Activated CD4-positive, alpha-beta T cell treated with anti-CD3 and anti-CD28 coated beads for 36 hours (primary cell): ENCODE measurements at places on chromosomes 6 and 20. TPM values are rescaled to one million over a fixed set of nuclear protein-coding genes. Genes with fewer than 3 reads are reported as not detected.

The THBD gene
- total RNA-seq: not detected

The PGC gene
- not detected for total RNA-seq

The THBS2 gene
- total RNA-seq: not detected

The EDN1 gene
- not detected for total RNA-seq

The COL19A1 gene
- total RNA-seq: not detected

- H3K4me3 ChIP-seq: no peak overlapping the region
- peaks cover 36% of the 10 kb centered on the region for H3K36me3 ChIP-seq
- H3K4me1 ChIP-seq: peaks cover 11% of the 10 kb centered on the region
- no peaks in the 10 kb centered on the region for H3K27me3 ChIP-seq
- no peak for DNase-seq
These were observed 135.9 kb downstream of the TMEM242 start for GRCh38 chr6:157187182-157188083.

DNA sequence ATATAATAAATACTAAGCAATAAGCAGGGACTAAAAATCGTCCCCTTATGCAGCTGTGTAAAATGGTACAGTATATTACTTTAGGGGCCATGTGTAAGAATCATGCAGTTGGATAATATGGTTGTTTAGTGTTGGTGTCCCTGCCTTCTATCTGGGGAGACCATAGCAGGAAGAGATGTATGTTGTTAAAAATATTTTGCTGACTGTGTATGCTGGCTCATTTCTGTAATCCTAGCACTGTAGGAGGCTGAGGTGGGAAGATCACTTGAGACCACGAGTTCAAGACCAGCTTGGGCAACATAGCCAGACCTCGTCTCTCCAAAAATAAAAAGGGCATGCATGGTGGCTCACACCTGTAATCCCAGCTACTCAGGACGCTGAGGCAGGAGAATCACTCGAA lies 5.6 kb downstream of the PANK2 start:
- no peak overlapping the region for H3K4me3 ChIP-seq
- H3K27ac ChIP-seq: peak overlapping the region; percentile 48
- no peak for DNase-seq
- no peaks in the 10 kb centered on the region for H3K27me3 ChIP-seq
- H3K36me3 ChIP-seq: peaks cover 52% of the 10 kb centered on the region
- peaks cover 75% of the 10 kb centered on the region for H3K4me1 ChIP-seq

- DNase-seq: no peak
- H3K4me3 ChIP-seq: no peak overlapping the region
- peaks cover 22% of the 10 kb centered on the region for H3K4me1 ChIP-seq
- H3K27me3 ChIP-seq: no peaks in the 10 kb centered on the region
- no peak overlapping the region for H3K27ac ChIP-seq
These were observed 306.4 kb downstream of the CDKAL1 start for GRCh38 chr6:20840675-20841074.

- peaks cover 93% of the 10 kb centered on the region for H3K4me1 ChIP-seq
- peak overlapping the region; percentile 11 for H3K4me3 ChIP-seq
- H3K27me3 ChIP-seq: no peaks in the 10 kb centered on the region
- H3K27ac ChIP-seq: peak overlapping the region; percentile 95
These were observed 109.6 kb upstream of the TRAF3IP2 start for GRCh38 chr6:111715321-111715720.

DNA sequence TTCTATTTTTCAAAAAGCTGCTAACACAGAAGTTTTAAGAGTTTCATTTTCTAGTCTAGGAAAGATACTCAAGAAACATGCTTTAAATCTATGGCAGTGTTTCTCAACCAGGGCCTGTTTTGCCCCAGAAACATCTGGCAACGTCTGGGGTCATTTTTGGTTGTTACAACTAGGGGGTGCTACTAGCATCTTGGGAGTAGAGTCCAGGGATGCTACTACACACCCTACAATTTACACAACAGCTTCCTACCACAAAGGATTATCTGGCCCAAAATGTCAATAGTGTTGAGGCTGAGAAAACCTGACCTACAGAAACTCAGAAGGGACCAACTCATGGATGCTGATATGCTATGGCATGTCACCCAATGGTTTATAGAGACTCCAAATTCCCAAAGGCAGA lies 24.4 kb downstream of the SERAC1 start:
- H3K27me3 ChIP-seq: no peaks in the 10 kb centered on the region
- peak; percentile 24 for DNase-seq
- H3K4me3 ChIP-seq: no peak overlapping the region
- peaks cover 12% of the 10 kb centered on the region for H3K36me3 ChIP-seq
- no peak overlapping the region for H3K27ac ChIP-seq
- H3K4me1 ChIP-seq: no peaks in the 10 kb centered on the region

- no peak overlapping the region for H3K4me3 ChIP-seq
- no peaks in the 10 kb centered on the region for H3K36me3 ChIP-seq
- H3K27ac ChIP-seq: no peak overlapping the region
- no peaks in the 10 kb centered on the region for H3K27me3 ChIP-seq
These were observed 402.6 kb upstream of the SULF2 start for GRCh38 chr20:48187851-48188250.

- H3K36me3 ChIP-seq: no peaks in the 10 kb centered on the region
- no peak for DNase-seq
- H3K4me3 ChIP-seq: no peak overlapping the region
- H3K4me1 ChIP-seq: no peaks in the 10 kb centered on the region
These were observed 26.6 kb upstream of the DAAM2 start for GRCh38 chr6:39765508-39766065.

GRCh38 chr6:16335176-16335575 lies 96.8 kb downstream of the GMPR start:
- no peaks in the 10 kb centered on the region for H3K36me3 ChIP-seq
- no peak for DNase-seq
- no peaks in the 10 kb centered on the region for H3K4me1 ChIP-seq
- no peak overlapping the region for H3K27ac ChIP-seq
- H3K27me3 ChIP-seq: no peaks in the 10 kb centered on the region
- H3K4me3 ChIP-seq: no peak overlapping the region

DNA sequence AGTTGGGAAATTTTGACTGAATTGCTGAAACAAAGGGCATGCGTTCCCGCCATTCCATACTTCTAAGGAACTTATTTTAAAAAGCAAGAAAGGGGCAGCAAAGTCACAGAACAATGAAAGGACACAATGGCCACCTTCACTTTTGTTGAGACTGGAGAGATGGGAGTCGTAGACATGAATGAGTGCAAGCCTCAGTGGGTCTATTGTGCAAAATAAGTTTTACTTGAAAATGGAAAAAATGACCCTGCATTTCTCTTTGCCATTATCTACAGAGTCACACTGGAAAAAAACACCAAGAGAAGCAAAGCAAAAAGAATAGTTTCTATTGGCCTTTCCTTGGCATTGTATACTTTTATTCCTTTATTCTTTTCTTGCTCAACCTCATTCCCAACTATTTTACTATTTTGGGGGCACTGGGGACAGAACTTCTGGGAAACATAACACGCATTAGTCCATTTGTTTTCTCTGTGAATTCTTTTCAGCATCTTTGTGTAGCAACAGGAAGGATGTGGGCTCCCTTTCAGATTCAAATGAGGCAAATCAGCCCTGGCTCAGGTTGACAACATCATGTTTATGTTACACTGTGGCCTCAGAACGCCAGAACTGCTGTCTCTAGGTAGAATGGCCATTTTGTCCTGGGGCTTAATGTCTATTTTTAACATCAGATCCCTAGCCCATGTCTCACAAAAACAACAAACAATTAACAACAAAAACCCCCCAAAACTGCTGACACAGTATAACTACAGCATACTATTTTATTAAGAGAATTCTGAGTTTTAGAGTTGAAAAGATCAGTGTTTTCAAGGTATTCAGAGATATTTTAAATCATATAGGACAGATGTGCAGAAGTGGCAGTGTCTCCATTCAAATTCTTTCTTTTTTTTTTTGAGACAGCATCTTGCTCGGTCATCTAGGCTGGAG lies 122.2 kb downstream of the FYN start:
- H3K4me1 ChIP-seq: peaks cover 92% of the 10 kb centered on the region
- peak; percentile 72 for DNase-seq
- H3K36me3 ChIP-seq: peaks cover 74% of the 10 kb centered on the region
- H3K4me3 ChIP-seq: peak overlapping the region; percentile 52

DNA sequence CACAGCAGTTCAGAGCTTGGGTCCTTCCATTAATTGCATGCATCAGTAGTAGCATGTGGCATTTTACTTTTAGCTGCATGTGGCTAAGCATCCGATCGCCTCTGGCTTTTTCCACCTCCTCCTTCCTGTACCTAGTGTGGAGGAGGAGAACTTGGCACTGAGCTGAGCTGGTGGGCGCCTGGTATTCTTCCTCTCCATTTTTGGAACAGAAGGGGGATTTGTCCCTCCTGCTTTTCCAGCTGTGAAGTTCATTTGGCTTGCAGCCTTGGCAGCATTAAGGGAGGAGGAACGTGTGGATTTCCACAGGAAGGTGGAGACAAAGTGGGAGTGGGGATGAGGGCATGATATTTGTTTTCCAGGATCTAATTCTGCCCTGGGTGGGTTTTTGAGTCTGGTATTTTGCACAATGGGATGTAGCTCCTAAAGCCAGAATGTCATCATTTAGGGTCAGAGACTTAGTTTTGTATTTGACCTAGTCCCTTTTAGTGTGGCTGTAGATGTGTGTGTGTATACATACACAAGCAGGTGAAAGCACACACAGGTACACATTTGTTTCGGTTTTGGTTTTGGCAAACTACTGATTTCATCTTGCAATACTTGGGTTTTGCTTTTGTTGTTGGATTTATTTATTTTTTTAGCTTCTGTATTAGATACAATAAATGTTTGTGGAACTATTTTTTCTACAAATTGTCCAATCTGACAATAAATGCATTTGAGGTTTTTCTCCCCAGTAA lies 90.0 kb downstream of the SASH1 start:
- H3K27me3 ChIP-seq: peaks cover 6% of the 10 kb centered on the region
- no peaks in the 10 kb centered on the region for H3K4me1 ChIP-seq
- no peak overlapping the region for H3K4me3 ChIP-seq
- no peak overlapping the region for H3K27ac ChIP-seq
- DNase-seq: no peak

GRCh38 chr6:105917038-105917695 lies 169.0 kb upstream of the PRDM1 start:
- no peak overlapping the region for H3K27ac ChIP-seq
- H3K4me1 ChIP-seq: peaks cover 10% of the 10 kb centered on the region
- H3K36me3 ChIP-seq: no peaks in the 10 kb centered on the region
- peaks cover 9% of the 10 kb centered on the region for H3K27me3 ChIP-seq
- DNase-seq: no peak

GRCh38 chr6:149319422-149319821 lies 1.9 kb downstream of the TAB2 start:
- H3K36me3 ChIP-seq: peaks cover 25% of the 10 kb centered on the region
- H3K4me1 ChIP-seq: peaks cover 43% of the 10 kb centered on the region
- DNase-seq: no peak

GRCh38 chr6:97361286-97361685 lies 78.3 kb upstream of the MMS22L start:
- H3K36me3 ChIP-seq: no peaks in the 10 kb centered on the region
- H3K4me1 ChIP-seq: no peaks in the 10 kb centered on the region
- H3K27me3 ChIP-seq: peaks cover 7% of the 10 kb centered on the region
- H3K27ac ChIP-seq: no peak overlapping the region
- H3K4me3 ChIP-seq: no peak overlapping the region

- H3K4me1 ChIP-seq: no peaks in the 10 kb centered on the region
- H3K27ac ChIP-seq: no peak overlapping the region
- DNase-seq: no peak
- H3K36me3 ChIP-seq: no peaks in the 10 kb centered on the region
These were observed 219.2 kb downstream of the C6orf118 start for GRCh38 chr6:165090242-165090641.

DNA sequence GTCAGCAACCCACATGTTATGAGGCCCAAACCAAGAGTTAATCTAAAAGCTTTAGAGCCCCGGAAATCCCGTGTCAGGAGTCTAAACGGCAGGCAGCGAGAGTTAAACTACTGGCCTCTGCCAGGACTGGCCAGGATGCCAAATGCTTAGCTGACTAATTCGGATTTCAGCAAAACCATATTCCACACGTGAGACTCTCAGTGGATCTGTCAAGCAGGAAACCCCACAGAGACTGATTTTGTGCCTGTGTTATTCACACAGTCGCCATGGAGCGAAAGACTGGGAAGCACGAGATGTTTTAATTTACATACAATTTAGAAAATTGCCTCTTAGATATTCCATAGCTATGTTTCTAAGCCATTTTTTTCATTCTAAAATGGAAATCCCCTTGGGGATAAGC lies 152.9 kb downstream of the RNASET2 start:
- DNase-seq: no peak
- no peaks in the 10 kb centered on the region for H3K27me3 ChIP-seq
- H3K36me3 ChIP-seq: peaks cover 13% of the 10 kb centered on the region

DNA sequence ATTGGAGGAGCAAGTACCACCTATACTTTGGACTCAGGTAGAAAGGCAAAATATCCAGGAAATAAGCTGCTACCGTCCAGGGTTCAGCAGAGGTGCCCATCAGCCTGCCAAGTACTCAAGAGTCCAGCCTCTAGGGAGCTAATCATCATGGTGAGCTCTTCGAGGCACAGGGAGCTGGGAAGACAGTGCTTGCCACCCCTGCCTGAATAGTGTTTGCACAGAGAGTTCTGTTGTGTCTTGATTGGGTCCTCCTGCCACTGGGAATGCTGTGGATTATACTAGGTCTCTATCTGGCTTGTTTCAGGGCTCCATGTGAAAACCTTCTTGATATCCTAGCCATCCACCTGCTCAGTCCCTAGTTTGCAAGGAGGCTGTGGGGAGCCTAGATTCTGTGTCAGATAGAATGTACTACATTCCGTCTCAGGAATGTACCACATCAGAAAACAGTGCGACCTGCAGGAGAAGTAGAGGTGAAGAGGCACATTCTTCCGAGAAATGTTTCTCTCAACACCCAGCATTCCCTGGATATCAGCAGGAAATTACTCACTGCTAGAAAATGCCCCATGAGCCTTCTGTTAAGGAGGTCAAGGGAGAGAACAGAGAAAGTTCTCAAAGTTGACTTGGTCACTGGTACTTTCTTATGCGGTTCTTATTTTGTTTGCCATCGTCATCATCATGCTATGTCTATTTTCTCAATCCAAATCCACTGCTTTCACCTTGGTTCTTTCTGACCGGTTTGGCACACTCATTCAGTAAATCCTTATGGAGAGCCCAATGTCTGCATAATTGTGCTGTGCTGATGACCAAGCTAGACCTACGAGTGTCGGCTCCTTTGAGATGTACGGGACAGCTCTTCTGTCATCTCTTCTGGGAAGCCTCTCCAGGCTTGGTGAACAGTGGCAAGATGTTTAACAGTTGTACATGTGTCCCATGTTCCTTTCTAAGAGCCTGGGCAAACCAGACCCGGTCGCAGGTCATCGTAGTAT lies 30.7 kb downstream of the PTPN1 start:
- peaks cover 36% of the 10 kb centered on the region for H3K36me3 ChIP-seq
- H3K27ac ChIP-seq: peak overlapping the region; percentile 34
- H3K4me1 ChIP-seq: peaks cover 80% of the 10 kb centered on the region
- DNase-seq: no peak
